ENCODE measurements at places on chromosomes 13 and 19.

DNA sequence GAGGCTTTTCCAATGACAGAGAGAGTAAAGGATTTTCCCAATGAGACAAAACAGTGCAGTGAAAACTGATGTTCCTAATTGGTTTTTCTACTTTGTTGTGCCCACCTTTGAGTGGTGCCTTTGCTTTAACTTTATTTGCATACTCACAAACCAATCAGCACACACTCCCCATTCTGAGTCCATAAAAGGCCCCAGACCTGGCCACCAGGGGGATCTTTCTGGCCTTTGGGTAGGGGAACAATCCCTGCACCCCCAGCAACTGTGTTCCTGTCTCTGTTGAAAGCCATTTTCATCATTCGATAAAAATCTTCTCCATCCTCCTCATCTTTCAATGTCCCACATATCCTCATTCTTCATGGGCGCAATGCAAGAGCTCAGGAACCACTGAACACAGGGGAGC, 252.8 kb downstream of the B3GLCT start:
- no peak for DNase-seq

DNA sequence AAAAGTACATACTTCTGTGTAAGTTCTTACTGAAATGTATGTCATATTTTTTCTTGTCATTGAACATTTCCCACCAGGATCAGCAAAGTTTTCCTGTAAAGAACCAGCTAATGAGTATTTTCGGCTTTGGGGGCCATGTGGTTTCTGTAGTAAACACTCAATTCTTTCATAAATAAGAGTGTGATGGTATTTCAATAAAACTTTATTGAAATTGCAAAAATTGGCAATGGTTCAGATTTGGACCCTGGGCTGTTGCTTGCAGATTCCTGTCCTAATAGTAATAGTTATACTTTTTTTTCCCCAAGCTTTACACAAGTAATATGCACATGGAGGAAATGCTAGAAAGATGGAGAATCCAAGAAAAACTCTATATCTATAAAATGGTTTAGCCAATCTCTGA, 83.7 kb downstream of the ZNF536 start:
- no peak for DNase-seq

DNA sequence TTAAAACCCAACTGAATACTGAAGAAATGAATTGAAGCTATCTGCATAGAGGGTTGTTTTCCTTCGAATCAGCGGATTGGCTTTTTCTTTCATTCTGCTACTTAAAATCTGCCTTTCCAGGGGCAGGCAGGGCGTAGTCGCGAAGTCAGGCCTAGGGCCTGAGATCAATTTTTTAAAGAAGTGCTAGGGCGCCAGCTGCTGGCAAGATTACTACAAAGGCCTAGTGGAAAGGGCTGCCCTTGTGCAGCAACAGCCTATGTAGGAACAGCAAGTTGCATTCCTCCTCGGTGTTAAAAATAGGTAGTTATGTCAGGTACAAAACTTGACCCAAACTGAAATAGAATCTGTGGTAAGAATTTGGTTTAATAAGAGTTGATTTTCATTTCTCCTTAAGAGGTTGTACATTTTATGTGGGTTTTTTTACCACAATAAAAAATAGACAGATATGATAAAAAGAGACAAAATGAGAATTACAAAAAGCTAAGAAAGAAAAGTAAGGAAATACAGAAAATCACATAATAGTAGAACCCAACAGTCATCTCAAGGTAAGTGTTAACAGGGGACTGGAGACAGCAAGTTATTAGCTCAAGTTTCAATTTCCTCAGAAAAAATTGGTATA, 9.5 kb upstream of the URAD start:
- no peak for DNase-seq

DNA sequence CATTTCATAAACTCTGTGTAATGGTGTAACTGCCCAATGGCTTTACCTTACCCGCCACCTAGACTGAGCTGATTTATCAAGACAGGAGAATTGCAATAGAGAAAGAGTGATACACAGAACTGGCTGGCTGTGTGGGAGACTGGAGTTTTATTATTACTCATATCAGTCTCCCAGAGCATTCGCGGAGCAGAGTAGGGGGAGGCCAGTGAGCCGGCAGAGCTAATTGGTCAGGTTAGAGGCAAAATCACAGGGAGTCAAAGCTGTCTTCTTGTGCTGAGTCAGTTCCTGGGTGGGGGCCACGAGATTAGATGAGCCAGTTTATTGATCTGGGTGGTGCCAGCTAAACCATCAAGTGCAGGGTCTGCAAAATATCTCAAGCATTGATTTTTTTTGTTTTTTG, 23.4 kb upstream of the SLITRK1 start:
- no peak for DNase-seq

GRCh38 chr13:30172593-30173302, 134.6 kb downstream of the KATNAL1 start:
- DNase-seq: peak; percentile 82

DNA sequence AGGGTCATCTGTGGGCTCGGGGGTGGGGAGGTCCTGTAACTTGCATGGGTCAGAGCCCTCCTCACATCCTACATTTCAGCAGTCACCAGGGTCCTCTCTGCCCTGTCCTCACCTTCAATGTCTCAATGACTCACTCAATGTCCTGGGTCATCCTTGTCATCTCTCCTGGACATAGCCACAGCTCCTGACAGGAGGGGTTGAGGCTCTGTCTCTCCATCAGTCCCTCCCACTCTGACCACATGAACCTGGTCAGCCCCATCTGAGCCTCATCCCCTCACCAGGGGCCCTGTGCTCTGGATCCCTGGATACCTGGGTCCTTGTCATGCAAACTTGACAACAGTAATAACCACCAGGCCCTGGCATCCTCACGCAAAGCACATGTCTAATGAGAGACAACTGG, 13.4 kb downstream of the CEACAM21 start:
- DNase-seq: no peak

- no peak for DNase-seq
Observed at GRCh38 chr19:50925734-50926133, 14.5 kb upstream of the KLK4 start.

DNA sequence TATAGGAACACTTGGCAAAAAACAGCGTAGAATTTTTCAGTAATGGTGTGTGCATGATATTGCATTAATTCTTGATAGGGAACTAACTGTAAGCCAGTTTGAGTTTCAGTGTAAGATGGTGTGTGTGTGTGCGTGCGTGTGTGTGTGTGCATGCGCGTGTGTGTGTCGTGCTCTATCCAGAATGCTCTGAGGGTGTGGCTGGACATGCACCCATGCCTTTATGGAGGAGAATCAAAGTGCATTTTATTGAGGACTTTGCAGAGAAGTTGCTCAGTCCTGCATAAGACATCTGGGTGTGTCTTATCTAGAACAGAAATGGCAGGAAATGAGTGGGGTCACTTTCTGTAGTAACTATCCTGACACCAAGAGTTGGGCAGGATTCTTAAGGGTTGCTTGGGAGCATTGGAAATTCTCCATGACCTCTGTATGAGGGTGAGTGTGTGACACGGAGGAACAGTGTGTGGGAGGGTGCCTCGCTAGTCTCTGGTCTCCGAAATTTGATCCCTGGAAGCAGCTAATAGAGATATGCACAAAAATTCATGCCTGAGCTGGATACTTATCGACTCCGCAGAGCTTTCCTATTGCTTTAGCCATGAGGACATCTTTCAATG, 252.2 kb downstream of the TSHZ3 start:
- DNase-seq: no peak

DNA sequence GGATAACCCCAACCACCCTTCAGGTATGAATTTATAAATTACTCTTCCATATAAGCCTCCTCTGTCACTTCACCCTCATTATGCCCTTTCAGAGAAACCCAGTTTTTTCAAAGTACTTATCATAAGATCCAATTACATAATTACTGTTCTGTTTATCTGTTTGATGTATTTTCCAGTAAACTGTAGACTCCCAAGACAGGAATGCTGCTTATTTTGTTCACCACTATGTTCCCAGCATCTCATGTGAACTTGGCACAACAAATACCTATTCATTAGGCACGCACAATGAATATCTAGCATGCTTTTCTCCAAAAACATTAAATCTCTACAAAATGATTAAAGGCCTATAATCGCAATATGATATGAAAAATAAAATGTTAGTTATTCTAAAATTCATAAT, 13.2 kb downstream of the ENOX1 start:
- no peak for DNase-seq

DNA sequence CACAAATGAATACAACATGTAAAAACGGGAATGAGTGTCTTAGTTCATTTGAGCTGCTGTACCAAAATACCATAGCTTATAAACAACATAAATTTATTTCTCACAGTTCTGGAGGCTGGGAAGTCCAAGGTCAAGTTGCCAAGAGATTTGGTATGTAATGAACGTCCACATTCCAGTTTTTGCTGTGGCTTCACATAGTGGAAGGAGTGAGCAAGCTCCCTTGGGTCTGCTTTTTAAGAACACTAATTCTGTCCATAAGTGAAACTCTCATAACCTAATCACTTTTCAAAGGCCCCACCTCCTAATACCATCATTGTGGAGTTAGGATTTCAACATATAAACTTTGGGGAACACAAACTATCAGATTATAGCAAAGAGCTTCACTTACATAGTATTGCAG, 1189.6 kb downstream of the PCDH9 start:
- no peak for DNase-seq

GRCh38 chr19:48918801-48919247, 14.7 kb upstream of the DHDH start:
- no peak for DNase-seq

GRCh38 chr13:36959456-36960116, 39.5 kb upstream of the SMAD9 start:
- no peak for DNase-seq

- no peak for DNase-seq
Observed at GRCh38 chr13:20940083-20940482, 37.5 kb upstream of the XPO4 start.

DNA sequence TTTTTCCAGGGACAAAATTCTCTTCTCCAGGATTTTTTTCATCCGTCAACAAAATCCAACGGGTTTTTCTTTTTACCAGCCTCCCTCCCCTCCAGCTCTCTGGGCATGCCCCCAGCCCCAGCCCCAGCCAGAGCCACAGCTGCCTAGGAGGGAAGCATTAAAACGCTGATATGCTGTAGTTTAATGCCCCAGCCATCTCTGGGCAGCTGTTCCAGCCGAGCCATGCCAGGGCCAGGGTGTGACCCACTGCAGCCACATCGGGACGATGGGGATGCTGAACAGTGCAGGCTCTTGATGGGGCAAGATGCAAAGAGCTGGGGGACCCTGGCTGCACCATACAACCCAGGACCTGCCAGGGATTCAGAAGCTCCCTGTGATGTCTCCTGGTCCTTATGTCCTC, 32.1 kb downstream of the TSHZ3 start:
- DNase-seq: no peak

GRCh38 chr19:8629184-8629583, 1.2 kb upstream of the NFILZ start:
- no peak for DNase-seq

GRCh38 chr19:19460258-19460731, 54.8 kb downstream of the GATAD2A start:
- DNase-seq: no peak

DNA sequence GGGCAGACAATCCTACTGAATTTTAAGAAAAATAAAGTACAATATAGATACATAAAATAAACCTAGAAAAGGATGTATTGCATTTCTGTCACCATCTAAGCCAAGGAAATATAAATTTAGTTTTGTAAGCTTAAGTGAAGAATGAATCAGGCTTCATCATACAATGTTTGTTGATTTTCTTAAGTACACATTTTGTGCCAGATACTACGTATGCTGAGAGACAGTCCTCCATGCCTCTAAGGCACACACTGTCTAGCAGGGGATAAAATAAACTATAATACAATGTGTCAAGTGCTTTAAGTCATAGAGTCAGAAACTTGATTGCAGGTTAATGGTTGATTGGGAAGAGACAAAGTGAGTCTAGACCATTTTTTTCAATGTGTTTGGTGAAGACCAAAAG, 465.7 kb downstream of the TBC1D4 start:
- DNase-seq: no peak

DNA sequence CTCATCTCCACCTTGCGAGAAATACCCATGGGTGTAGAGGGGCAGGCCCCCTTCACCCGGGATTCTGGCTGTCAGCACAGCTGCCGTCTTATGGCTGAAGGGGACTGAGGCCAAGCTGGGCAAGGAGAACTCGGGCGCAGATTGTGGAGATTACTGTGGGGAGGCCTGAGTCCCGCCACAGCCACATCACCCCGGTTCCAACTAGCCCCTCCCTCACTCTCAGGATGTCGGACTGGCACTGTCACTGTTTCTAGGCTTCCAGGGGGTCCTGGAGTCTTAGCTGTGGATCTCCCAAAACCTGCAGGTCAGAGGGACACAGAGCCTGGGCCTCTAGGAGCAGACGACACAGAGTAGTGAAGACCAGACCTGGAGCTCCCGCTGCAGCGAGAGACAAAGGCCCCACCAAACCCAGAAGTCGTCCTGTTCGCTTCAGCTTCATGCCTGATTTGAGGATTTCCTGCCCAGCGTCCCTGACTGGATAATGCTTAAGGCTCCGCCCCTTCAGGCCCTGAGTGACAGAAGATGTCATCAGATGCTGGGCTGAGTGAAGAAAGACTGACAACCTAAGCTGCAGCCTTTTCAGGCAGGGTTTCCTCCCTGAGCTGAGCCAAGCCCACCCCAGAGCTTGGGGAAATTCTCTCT, 55.8 kb downstream of the ZNF93 start:
- DNase-seq: no peak

GRCh38 chr19:51108805-51109146, 567 bp upstream of the CTU1 start:
- no peak for DNase-seq

DNA sequence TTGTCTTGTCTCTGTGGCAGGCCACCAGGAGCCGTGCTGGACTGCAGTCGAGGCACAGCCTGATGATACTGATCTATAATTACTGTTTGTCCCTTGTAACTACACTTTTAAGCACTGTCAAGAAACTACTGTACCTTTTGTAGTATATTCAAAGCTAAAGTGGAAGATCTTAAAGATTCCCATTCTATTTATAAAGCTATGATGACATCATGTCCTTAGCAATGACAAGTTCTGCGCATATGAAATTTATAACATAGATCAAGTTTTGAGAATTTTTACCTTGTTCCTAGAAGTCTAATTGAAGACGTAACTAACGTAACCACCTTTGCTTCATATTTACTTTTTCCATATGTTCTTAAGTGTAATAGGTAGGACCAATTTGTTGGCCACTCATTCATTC, 56.8 kb upstream of the LATS2 start:
- DNase-seq: no peak
